Breast epithelium (tissue), 4 donors: ENCODE measurements at places on chromosomes 13 and 19. TPM values are rescaled to one million over a fixed set of nuclear protein-coding genes. Genes with fewer than 3 reads are reported as not detected.

Gene ZSCAN1
- not detected for total RNA-seq

Gene C2CD4C
- total RNA-seq: 0.29 TPM

Gene MLLT1
- 16.4 TPM for total RNA-seq

Gene EXOC3L2
- total RNA-seq: 2.3 TPM

Gene GJA3
- 0.29 TPM for total RNA-seq

Gene RNASEH2B
- total RNA-seq: 69.8 TPM

Gene RUBCNL
- 8.2 TPM for total RNA-seq

DNA sequence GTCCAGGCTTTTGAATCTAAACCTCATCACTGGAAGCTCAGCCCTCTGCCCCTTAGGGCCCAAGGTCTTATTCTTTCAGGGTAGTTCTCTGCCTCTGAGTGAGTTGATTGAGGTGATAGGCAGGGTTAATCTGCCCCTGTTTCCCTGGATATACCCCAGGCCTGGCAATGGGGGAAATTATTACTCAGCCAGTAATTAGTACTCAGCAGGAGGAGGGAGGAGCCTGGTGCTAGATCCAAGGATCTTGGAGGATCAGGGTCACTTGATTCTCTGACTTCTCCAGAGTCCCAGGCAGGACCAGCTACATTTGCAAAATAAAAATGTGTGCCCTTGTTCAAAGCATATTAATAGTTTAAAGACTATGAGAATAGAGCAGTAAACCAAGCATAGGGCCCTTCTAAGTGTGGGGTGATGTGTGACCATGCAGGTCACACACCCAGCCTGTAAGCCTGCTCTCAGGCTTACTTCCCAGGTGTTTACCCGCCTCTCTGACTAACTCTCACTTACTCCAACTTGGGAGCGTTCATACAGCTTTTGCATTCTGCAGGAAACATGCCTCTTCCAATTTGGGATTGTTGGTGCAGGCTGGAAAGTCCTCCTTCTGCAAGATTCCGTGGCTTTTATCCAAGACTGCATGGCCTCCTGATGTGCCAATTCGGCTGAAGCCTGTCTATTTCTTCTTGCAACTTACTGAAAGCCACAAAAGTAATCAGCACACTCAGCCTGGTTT lies 7.9 kb upstream of the STK24 start:
- DNase-seq: no peak

- DNase-seq: no peak
Measured at GRCh38 chr13:110965038-110965754, 50.3 kb upstream of the ANKRD10 start.

GRCh38 chr19:11324079-11324661 lies 15.3 kb downstream of the RAB3D start:
- DNase-seq: peak; percentile 93

- DNase-seq: no peak
Measured at GRCh38 chr19:10832939-10833296, 3.1 kb downstream of the TMED1 start.

- DNase-seq: no peak
Measured at GRCh38 chr19:751501-752341, 809 bp downstream of the MISP start.

DNA sequence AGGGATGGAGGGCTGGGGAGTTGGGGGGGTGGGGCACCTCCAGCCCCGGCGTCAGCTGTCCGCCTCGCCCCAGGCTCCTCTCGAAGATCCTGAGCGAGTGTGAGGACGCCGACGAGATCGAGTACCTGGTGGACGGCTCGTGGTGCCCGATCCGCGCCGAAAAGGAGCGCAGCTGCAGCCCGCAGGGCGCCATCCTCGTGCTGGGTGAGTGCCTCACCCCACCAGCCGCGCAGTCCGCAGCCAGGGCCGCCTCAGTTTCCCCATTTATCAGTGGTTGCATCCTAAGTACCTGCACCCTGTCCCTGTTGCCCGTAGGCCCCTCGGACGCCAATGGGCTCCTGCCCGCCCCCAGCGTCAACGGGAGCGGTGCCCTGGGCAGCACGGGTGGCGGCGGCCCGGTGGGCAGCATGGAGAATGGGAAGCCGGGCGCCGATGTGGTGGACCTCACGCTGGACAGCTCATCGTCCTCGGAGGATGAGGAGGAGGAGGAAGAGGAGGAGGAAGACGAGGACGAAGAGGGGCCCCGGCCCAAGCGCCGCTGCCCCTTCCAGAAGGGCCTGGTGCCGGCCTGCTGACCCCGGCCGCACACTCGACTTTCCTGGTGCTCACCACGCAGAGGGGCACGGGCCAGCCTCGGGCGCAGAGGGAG lies 29.3 kb downstream of the ZBTB7A start:
- no peak for DNase-seq
